Epithelial cell of umbilical artery (primary cell): ENCODE measurements at places on chromosomes 2 and 18. TPM values are rescaled to one million over a fixed set of nuclear protein-coding genes. Genes with fewer than 3 reads are reported as not detected.

Gene ANKRD62
- total RNA-seq = not detected in 2 replicates

Gene GAD1
- total RNA-seq = 0.97 TPM in 1 of 2 replicates, not detected in the other

Gene EMILIN1
- total RNA-seq = 1.9 and 6.1 TPM in 2 replicates

Gene CNTNAP5
- total RNA-seq = not detected in 2 replicates

Gene CPLX4
- not detected in 2 replicates for total RNA-seq

Gene BOLL
- not detected in 2 replicates for total RNA-seq

Gene FOXI3
- total RNA-seq = not detected in 2 replicates

Gene C2orf72
- total RNA-seq = not detected in 2 replicates

Gene GORASP2
- 37.0 and 38.5 TPM in 2 replicates for total RNA-seq

Gene TFPI
- total RNA-seq = 603 and 634 TPM in 2 replicates

Gene CYB5A
- 24.3 and 42.2 TPM in 2 replicates for total RNA-seq

Gene PIK3C3
- 38.7 and 46.2 TPM in 2 replicates for total RNA-seq

Gene TCF23
- not detected in 2 replicates for total RNA-seq

Gene COBLL1
- 10.1 and 26.0 TPM in 2 replicates for total RNA-seq

Gene ZEB2
- total RNA-seq = 12.7 and 32.2 TPM in 2 replicates

Gene SOWAHC
- 4.9 and 5.9 TPM in 2 replicates for total RNA-seq

Gene SLC4A3
- under 0.01 TPM in 1 of 2 replicates, not detected in the other for total RNA-seq

Gene PLGLB2
- 0.32 and 3.0 TPM in 2 replicates for total RNA-seq

Gene PRR30
- not detected in 2 replicates for total RNA-seq
